ENCODE measurements at places on chromosomes 16 and 17. TPM values are rescaled to one million over a fixed set of nuclear protein-coding genes. Genes with fewer than 3 reads are reported as not detected.

GRCh38 chr17:3915995-3916696, at the start of gene P2RX1:
Gene P2RX1, minus strand, starts transcription at chr17:3916465. Its CDS starts 240 bp downstream, at chr17:3916225.
- no peak for DNase-seq

DNA sequence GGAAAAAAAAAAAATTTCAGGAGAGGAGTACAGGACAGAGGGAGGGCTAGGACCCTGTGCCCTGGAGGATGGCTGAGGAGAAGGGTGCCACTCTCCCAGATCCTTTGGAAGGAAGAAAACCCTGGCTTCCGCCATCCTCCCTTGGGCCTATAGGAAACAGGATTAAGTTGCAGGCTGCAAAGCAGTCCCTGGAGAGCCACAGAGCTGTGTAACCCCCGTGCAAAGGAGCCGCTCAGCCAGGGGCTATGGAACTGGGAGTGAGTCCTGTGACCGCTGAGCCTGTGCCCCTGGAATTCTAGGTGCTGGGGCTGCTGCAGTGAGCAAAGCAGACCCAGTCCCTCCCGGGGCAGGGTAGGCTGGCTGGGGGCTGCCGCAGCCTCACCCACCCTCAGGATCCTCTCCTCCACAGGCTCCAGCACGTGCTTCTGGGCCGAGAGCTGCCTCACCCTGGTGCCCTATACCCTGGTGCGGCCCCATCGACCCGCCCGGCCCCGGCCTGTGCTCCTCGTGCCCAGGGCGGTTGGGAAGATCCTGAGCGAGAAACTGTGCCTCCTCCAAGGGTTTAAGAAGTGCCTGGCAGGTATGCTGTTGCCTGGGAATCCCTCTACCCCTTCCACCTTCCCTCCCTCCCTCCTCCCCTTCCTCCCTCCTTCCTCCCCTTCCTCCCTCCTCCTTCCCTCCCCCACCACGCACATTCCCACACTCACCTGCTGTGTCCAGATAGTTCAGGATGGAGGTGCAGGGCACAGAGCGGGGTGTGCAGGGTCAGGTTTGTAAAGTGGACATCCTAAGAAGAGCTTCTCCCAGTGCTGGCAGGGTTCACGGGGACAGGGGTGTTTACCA, 15.3 kb downstream of the SGSH start:
- no peak for DNase-seq

DNA sequence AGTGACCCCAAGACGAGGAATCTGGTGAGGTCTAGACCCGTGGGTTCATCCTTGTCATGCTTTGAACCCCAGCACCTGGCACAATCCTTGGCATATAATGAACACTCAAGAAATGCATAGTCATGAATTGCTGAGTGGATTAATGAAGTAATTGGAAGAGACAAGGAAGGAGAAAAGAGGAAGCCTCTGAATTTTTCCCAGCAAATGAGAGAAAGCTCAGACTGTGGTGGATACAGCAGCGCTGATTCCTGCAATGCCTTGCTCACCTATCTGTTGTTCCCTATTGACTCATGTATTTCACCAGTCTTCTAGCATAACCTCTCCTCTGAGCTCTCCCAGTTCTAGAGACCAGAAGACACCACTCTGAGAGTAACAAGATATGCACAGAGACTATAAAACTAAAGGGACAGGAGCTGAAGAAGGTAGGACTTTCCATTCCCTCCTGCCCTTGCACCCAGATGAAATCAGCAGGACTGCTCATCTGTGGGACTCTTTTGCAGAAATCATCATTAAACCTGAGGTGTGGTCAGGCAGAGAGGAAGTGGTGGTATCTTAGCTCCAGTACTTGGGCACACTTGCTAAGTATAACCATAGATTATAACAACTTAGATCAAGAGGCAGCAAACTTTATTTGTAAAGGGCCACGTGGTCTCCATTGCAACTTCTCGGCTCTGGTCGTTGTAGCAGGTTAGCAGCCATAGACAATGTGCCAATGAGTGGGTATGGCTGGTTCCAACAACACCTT, 102.8 kb downstream of the MAF start:
- DNase-seq, result no peak

DNA sequence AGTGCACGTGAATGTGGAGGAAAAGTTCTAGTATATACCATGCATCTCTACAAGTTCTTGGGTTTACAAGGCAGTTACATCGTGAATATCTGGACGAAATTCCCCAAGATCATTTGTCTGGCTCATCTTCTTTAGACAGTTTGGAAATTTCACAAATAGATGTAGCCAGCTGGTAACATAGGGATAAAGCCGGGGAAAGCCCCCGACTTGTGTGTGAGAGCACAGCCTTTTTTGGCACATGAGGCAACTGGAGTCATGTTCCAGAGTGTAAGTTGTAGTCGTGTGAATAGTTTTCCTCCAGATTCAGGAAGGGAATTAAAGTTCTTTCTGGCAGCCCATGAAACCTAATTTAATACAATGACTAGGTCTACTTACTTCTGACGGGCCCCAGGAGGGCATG, 62.3 kb downstream of the MARCHF10 start:
- no peak for DNase-seq

The C16orf86 gene
- 5.0 TPM for total RNA-seq

DNA sequence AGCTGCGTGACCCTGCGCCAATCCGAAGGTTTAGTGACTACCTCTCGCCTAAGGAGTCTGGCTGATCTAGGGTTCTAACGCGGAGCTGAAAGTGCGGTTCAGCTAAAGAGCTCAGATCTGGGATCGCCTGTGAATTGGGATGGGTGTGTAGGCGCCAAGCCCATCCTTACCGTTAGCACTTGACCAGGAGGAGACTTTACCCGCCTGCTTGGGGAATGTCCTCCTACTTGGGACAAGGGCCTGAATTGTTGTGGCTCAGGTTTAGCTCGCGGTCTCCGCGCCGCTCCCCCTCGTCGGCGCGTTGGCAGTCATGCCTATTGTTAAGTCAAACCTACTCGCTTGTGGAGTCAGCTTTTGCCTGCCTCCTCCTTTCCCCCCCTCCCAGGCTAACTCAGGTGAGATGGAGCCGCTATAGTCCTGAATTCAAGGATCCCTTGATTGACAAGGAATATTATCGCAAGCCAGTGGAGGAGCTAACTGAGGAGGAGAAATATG, 480 bp downstream of the MRPS7 start:
- no peak for DNase-seq

DNA sequence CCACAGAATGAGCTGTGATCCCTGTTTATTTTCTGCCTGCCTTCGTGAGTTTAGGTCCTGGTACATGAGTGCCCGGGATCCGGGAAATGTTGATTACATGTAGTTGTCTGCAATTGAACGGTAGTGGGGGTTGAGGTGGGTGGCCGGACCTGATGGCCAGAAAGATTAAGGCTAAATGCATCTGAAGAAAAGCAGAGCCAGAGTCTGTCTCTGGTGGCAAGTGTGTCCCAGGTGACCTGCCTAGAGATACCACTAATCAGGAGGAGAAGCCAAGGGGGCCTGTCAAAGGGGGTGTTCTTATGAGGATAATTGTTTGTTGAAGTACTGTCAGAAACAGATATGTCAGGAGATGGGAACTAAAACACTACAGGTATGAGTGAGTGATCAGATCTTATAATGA, 154.0 kb upstream of the ASIC2 start:
- no peak for DNase-seq

- no peak for DNase-seq
These were observed 141.8 kb downstream of the CMIP start for GRCh38 chr16:81586417-81586816.

DNA sequence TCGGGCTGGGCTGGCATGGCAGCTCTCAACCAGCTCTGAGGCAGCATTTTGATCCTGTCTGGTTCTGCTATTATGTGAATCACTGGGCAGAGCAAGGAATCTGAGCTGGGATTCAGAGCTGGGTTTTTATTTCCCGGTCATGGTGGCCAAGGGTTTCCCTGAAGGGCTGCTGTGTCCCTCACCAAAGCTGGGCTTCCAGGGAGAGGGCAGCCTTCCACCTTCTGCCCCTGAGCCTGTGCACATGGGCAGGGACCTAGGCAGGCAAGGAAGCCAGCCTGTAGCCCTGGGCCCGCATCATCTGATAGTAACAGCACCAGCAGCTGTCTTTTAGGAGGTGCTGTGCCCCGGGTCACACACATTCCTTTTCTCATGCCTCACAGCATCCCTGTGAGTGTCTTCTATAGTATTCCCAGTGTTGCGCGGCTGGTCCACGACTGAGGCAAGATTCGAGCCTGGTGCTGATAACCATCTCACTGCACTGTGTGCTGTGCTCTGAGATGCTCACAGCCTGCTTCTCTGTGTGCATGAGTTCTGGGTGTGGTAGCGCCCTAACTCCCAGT, 85.3 kb upstream of the PLCG2 start:
- DNase-seq, result no peak

DNA sequence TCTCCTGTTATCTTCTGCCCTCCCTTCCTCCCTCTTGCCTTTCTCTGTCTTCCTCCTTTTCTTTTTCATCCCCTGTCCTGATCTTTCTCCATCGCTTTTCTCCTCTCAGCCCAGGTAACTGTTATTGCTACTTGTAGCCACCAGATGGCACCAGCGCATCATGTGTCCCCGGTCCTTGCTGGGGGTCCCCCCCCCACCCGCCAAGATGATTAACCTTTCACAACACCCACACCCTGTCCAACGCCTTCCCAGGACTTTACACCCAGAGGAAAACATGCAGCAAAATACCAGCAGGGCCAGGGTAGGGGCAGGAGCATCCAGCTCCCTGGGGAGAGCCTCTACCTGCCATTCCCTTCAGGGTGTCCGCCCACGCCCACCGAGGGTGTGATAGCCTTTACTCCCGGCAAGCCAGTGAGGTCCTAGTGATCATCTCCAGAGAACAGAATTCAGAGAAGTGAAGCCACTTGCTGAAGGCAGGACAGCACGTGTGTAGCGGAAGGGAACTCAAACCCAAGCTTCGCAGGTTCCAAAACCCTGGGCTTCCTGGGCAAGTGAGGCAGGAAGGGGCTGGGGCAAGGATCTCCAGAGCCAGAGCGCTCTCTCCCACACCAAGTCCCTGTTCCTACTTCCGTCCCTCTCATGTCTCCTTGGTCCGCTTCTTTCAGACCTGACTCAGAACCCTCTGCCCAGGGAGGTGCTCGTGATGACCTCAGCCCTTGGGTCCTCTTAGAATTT, 13.4 kb upstream of the TAC4 start:
- no peak for DNase-seq

GRCh38 chr16:11801481-11802021, 4.5 kb upstream of the ZC3H7A start:
- no peak for DNase-seq

- DNase-seq, result no peak
These were observed 44.0 kb downstream of the TUBD1 start for GRCh38 chr17:59848778-59849177.

The CLEC19A gene
- not detected for total RNA-seq

GRCh38 chr16:2990891-2991290, 10.6 kb upstream of the PKMYT1 start:
- no peak for DNase-seq

- DNase-seq, result no peak
These were observed 22.3 kb downstream of the SYCE1L start for GRCh38 chr16:77221482-77221881.

- DNase-seq, result no peak
These were observed 72.9 kb downstream of the METRNL start for GRCh38 chr17:83152227-83152744.

The WNT9B gene
- 1.9 TPM for total RNA-seq

- DNase-seq, result no peak
These were observed 918 bp upstream of the NLRC3 start for GRCh38 chr16:3578121-3578520.

DNA sequence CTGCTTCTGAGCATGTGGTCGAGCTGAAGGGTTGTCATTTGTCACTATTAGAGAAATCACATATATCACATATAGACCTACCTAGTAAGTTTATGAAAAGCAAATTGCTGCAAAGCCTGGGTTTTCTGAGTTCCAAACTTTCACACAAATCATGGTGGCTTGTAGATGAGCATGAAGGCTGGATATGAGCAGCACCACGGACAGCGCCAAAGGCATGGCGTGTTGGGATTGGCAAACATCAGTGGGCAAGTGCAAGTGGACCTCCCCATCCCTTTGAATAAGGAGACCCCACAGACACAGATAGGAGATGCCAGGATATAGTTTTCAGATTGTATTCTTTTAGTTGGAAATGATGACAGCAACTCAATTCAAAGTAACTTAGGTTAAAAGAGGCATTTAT, 77.6 kb upstream of the CACNG3 start:
- no peak for DNase-seq

DNA sequence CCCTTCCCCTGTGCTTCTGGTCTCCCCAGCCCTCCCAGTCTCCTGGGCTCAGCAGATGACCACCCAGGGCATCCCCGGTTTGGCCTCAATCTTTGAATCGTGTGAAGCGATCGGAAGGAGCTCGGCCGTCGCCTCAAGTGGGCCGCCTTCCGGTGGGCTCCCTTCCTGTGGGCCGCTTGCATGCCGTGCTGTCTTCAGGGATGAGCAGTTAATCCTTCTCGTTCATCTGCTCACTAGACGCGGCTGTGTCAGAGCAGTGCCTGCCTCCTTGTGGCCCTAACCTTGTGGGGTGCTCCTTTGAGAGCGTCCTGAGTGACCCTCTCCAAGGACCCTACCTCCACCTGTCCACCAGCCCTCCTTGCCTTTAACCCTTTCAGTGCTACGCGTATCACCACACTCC, 40.4 kb downstream of the BAIAP2 start:
- no peak for DNase-seq

DNA sequence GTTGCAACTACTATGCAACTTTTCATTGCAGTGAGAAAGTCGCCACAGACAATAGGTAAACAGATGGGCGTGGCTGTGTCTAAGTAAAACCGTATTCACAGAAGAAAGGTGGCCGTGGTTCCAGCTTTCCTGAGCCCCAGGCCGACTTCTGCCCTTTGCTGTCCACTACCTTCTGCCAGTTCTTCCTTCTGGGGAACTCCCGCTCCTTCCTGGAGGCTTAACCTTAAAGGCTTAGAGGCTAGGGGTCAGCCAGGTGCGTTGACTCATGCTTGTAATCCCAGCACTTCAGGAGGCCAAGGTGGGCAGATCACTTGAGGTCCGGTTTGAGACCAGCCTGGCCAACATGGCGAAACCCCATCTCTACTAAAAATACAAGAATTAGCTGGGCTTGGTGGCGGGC, 2.1 kb upstream of the SEPTIN12 start:
- no peak for DNase-seq

GRCh38 chr16:89953671-89954406, 5.3 kb downstream of the DEF8 start:
- no peak for DNase-seq

- no peak for DNase-seq
These were observed 9.0 kb downstream of the GALK1 start for GRCh38 chr17:75755990-75756389.

DNA sequence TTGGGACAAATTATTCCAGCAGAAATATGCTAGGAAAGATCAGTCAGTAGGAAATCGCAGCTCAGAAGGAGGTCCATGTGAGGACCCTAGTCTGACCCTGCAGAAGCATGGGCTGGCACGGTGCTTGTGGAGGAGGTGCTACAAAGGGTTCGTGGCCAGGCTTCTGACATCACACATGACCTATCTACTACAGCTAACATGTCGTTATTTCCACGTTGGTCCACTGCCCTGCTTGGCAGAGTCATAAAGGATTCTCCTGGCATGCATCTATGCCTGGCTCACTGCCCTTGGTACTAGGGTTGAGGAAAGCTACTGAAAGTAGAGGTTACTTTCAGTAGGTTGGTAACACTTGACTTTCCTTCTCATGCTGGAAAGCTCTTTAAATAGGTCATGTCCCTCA, 118.1 kb upstream of the SHISA6 start:
- DNase-seq, result no peak

- DNase-seq, result no peak
These were observed 27.0 kb downstream of the LRRC75A start for GRCh38 chr17:16465052-16465312.

Data from omental fat pad (tissue), 4 donors.